Activated T-cell treated with anti-CD3 and anti-CD28 coated beads, Interleukin-2, amount 50 U/mL, for 24 hours (primary cell): ENCODE measurements at places on chromosomes 5 and 9.

DNA sequence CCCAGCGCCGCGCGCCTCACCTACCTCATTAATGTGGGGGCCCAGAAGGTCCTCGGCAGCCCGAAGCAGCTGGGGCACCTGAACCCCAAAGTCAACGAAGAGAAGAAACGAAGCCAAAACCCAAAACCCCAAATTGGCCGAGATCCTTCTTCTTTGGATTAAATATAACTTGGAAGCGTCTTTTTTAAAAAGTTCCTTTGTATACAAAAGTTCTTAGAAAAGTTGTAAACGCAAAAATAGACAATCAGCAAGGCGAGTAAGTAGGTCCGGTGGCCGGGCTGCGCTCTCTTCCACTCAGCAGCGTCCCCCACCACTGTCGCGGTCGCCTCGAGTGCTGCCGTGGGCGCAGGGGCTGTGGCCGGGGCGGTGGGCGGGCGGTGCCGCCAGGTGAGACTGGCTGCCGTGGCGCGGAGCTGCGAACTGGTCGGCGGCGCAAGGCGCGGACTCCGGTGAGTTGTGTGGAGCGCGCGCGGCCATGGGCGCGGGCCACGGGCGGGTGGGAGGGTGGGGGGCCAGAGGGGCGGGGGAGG lies 360 bp downstream of the KLF4 start:
- no peak for DNase-seq

GRCh38 chr9:121318631-121319382 lies 50.8 kb downstream of the GSN start:
- no peak for DNase-seq

DNA sequence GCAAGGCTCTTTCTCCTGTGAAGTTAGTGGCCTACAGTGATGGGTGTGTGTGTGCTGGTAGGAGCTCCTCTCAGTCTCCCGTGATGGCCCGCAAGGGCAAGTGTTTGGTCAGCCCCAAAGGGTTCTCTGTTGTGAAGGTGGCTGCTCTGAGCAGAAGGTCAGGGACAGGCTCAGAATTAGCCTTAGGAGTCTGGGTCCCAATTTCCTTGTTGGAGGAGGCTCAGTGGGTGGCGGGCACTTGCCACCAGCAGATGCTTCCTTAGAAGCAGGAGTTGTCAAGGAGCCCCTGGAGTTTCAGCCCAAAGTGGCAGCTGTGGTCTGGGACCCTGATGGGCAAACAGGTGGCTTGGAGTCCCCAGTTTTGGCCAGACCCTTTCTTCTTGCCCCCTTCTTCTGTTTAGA lies 154.4 kb downstream of the MACROH2A1 start:
- no peak for DNase-seq

DNA sequence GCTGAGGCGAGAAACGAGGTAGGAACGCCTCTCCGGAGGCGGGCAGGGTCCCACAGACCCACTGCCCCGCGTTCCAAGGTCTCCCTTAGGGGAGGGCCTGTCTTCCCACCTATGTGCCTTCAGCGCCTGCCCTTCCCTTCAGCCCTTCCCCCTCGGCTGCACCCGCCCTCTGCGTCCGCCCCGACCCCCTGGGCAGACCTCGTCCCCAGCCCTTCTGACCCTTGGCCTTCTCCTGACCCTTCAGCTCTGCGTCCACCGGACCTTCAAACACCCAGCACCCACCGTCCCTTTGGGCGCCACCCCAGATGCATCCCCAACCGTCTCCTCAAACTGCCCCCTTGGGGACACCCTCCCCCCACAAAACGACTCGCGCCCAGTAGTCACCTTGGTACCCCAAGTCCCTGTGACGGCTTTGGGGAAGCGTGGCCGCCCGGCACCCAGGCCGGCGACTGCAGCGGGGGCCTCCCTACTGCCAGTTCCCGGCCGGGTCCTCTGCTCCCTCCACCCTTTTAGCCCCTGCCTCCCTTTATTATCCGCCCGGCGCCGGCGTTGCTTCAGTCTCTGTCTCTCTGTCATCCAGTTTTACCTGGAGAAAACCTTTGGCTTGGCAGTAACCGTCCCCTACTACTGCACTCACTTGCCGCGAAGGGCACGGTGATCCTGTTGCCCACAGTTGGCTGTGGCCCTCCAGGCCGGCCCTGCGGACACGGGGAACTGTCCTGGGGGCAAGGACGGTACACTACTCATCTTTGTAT lies 421 bp downstream of the RUSC2 start:
- no peak for DNase-seq

GRCh38 chr9:129560881-129561306 lies 60.0 kb downstream of the C9orf50 start:
- no peak for DNase-seq

DNA sequence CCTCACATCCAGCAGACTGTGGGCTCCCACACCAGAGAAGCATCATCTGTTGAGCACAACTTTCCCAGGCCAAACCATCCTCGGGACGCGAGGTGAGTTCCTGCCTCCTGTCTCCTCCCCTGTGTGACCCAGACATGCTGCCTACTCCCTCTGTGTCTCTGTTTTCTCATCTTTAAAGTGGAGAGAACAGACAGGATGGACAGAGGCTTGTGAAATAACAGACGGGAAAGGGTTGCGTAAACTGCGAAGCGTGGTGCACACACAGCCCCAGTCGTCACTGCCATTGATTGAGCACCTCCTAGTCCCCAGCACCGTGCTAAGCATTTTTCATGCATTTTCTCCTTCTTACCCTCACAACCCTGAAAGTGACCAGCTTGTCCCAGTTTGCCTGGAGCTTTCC lies 52.1 kb upstream of the LMX1B start:
- DNase-seq = no peak

DNA sequence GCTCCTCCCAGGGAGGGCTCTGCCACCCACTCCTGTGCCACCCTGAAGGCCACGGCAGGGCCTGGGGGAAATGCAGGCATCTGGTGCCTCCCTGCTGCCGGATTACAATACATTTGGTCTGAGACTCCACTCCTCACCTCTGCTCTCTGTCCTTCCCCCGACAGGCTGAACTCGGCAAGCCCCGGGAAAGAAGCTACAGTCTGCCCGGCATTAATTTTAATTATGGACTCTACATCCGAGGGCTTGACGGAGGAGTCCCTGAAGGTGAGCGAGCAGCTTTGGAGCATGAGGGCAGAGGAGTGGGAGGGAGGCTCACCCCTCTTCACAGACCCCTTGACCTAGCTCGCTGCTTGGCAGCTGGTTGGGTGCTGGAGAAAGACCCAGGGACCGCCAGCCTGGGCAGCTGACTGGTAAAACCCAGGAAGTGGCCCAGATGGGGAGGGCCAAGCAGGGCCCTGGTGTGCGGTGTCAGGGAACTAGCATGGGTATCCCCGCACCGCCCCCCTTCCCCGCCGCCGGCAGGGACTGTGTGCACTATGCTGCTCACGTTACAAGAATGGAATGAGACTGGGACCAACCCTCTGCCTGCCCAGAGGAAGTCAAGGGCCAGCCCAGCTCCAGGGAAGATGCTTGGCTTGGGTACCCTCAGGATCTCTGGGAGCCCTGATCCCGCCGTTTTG lies 83.7 kb upstream of the BARHL1 start:
- no peak for DNase-seq

DNA sequence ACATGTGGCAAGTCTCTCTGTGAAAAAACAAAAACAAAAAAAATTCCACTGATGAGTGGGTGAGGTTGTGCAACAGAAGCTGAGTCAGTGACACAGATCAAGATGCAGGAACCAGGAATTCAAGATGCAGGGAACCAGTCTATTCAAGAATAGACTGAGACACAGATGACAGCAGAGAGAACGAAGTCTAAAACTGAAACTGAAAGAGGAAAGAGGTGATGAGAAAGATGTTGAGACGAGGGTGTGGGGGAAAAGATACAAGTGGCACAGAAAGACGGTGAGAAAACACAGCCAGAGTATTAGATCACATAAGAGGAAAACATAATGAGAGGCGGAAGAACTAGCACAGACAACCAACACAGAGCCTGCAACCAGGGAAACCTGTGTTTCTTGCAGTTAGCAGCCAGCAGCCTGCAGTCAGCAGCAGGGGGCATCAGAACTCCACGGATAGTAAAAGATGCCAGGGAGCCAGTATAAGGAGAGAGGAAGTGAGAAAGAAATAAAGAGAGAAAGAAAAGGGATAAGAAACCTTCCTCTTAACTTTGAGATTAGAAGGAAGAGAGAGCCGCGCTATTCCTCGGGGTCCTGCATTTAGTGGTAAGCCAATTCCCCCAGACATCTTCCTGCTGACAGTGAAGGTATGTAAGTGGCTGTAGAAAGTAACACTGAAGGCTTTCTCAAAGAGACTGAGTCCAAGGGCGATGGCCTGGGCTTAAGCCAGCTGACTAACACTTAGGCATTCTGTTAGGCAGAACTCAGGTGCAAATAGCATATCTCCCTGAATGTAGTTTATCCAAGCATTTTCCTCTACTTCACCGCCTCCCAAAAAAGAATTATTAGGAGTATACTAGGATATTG lies 79.0 kb downstream of the TLR4 start:
- DNase-seq = peak; percentile 44

- DNase-seq = no peak
Observed at GRCh38 chr9:36940881-36941280, 93.2 kb downstream of the PAX5 start.

DNA sequence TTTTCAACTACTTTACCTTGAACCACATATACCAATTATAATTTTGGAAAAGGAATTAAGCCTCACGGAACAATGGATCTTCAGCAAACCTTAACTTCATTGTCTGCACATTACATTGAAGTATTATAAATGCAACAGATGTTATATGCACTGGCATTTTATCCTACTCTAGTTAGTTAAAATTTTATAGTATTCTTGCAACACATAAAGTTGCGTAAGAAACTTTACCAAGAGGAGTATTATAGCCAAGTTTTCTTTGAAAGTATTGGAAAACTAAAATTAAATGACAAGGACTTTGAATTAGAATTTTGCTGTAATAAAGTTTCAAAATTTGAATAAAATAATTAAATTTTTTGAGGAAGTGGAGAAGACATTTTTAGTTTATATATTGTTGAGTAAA lies 63.4 kb upstream of the SREK1 start:
- no peak for DNase-seq

DNA sequence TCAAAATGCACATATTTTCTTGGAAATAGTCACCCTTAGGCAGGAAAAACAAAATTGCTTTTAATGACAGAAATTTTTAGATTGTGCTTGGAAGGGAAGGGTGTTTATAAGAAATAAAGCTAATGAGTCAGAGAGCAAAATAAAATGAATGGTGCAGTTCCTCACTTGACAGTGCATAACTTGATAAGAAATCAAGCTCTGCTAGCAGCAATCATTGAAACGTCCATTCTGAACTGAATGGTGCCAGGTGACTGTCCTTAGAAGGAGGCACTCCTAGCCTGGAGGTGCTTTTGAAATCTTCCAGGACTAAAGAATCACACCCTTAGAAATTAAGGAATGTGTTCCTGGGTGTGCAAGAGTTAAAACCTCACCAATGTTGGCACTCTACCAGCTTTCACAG lies 202.5 kb downstream of the EFNA5 start:
- no peak for DNase-seq

GRCh38 chr5:54165687-54166086 lies 144.7 kb downstream of the ARL15 start:
- no peak for DNase-seq

GRCh38 chr5:5271786-5272321 lies 131.7 kb downstream of the ADAMTS16 start:
- no peak for DNase-seq

DNA sequence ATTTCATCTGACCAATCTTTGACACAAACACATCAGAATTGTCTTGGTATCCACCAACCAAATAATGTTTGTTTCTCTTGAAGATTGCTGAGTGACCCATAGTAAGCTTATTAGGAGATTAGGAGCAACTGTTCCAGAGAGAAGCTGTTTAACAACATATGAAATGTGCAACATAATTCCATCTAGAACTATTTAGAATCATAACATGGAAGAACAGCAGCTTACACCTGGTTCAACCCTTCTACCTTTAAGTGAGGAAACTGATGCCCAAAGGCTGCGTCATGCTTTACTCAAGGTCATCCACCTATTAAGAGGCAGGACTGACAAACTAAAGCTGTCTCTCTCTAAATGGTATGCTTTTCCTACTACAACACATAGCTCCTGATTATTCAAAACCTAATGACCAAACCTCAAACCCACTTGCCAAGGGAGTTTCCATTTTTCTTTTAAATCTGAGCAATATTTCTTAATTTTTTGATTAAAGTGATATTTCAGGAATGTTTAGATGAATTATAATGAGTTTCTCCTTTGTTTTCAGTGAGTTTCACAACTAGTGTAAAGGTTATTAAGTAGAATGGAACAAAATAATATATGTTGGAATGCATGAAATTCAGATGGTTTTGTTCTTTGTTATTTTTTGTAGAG lies 545.9 kb downstream of the RAB3C start:
- DNase-seq = no peak

DNA sequence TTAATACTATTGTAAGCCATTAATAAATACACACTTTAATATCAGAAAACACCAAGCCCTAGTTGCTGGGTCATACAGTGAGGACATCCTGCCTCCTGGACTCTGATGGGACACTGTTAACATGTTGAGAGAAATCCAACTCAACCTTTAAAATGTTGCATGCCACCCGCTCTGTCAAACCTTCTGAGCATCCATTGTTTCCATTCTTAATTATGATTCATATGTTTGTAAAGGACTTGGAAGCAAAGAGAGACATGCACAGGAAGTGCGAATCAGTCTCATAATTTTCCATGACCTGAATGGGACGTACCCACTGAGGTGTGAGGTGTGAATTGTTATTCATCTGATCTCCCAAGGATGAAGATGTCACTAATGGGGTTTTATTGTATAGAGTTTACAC lies 186.4 kb downstream of the CAAP1 start:
- no peak for DNase-seq

DNA sequence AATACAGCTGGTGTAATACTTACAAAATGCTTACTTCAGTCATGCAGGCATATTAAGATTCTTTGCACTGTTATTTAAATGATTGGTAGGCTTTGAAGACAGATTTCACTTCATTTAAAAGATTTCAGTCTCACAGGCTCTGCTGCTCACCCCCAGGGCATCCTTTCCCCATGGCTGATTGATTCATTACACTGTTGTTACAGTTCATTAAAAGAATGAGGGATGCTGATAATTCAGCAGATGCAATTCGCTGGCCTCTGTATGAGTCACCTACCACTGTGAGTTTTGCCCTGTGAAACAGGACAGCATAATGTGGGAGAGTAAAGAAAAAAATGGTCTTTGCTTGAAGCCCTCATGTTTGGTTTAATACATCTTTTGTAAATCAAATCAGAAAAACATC lies 246.9 kb downstream of the CYLC2 start:
- DNase-seq = no peak

DNA sequence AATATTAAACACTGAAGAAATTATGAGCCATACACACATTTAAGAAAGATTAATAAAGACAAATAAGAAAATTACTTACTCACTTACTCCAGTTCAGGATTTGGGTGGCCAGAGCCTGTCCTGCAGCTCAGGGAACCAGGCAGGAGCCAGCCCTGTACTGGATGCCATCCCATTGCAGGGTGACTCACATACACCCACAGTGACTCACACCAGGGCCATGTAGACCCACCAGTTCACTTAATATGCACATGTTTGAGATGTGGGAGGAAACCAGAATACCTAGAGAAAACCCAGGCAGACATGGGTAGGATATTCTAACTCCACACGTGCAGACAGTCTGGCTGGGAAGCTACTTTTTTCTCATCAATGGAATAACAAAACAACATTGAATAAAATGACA lies 49.6 kb upstream of the ADRB2 start:
- no peak for DNase-seq
